ENCODE measurements at places on chromosomes 2 and 18.

DNA sequence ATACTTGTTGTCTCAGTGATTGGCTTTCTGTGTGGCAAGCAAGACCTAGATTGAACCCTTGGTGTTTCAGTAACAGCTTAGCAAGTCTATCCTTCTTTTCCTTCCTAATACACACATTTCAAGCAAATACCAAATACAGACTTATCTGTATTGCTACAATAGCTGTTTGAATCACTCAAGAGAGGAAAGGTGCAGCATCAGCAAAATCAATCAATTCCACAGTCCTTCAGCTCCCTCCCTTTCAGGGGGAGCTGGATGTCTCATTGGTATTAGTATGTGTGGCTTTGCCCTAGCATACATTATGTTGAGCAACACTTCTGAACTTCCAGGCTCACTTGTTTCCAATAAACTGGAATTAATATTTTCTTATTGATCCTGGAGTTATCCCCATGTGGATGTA, 323.1 kb downstream of the TMX3 start:
- no peak for DNase-seq

GRCh38 chr2:143513081-143513480, 383.9 kb downstream of the ARHGAP15 start:
- peak; percentile 50 for DNase-seq

DNA sequence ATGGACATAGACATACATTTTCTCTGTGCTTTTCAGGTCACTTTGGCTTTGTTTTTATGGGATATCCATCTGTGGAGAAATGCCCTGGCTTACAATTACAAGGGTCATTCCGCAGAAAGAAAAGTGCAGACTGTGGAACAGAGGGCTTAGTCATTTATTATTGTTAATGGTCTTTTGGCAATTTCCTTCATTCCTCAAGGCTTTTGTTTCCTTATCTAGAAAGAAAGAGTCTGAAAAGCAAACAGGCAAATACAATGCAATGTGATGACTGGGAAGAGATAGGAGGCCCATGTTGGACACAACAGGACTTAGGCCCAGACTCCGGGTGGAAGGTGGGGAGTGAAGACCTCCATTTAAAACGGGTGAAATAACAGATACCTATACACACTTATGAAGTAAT, 129.5 kb upstream of the CAVIN2 start:
- no peak for DNase-seq

GRCh38 chr2:16566701-16567100, 98.9 kb downstream of the CYRIA start:
- no peak for DNase-seq

DNA sequence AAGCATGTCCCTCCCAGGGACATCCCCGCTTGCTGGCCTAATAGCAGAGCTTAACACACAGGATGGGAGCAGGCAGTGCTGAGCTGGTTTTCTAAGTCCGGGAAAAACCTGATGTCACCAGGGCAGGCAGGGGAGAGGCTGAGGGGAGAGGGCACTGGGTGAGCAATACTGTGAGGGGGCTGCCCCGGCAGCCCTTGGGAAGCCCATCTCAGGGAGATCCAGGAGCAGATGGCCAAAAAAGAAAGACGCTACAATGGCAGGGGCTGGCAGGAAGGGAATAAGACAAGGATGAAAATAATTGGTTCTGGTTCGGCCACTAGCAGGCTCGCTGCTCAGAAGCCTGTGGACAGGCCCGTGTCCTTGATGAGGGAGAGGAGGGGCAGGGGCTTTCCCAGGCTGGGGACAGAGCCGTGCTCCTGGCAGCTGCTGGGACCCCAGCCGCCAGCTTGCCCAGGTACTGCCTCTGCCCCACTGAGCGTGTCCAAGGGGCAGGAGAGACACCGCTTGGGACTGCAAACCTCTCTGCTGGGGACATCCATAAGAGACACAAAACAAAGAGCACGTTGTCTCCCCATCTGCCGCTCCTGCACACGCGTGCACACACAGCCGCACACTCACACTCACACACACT, 30.2 kb downstream of the SMAD7 start:
- DNase-seq = no peak

DNA sequence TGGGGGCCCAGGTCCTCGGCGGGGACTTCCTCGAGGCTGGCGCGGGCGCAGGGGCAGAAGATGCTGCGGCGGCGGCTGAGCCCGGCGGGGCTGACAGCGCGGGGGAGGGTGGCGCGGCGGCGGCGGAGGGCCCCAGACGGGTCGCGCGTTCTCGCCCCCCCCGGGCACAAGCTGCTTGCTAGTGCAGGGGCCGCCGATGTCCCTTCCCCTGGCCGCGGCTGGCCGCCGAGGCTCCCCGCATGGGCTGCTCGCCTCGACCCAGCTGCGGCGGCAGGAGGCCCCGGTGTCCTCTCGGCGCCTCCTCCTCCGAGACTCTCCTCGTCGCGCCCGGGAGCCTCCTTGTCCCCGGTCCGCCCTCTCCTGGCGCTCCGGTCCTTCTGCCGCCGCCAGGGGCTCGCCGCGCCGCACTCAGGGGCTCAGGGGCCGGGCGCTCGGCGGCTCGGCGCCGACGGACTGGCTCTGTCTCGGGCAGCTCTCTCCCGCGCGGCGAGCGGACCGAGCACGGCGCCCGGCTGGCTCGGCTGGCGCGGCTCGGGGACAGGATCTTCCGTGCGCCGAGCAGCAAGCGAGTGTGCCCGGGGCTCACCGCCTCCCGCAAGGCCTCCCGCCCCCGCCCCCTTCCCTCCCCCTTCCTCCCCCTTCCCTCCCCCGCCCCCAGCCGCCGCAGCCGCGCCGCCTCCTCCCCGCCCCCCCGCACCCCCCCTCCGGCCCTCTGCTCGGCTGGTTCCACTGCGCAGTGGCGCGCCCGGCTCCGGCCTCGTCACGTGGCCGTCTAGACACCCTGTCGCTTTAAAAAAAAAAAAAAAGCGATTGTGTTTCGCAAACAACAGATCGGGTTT, 902 bp upstream of the SMAD7 start:
- DNase-seq = peak; percentile 96

- DNase-seq = no peak
These were observed 349.8 kb upstream of the SPRED2 start for GRCh38 chr2:65782186-65782585.

- DNase-seq = no peak
These were observed 99.5 kb downstream of the TTC32 start for GRCh38 chr2:19802086-19802841.

GRCh38 chr2:223465793-223466192, 136.4 kb downstream of the SCG2 start:
- DNase-seq = no peak

DNA sequence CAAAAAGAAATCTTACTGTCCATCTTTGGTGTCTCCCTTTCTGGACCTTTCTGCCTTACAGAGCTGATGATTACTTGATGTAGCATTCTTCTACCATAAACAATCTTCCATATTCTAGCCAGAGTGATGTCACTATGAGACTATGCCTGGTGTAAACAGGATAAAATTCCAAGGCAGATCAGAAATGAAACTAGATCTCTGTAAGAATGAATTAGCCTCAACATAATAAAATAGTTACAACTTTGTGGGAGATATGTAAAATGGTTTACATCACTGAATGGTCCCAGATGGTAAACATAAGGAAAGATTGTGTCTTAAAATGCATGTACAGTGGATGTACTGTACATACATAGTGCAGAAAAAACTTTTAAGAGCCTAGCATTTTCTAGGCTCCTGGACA, 112.3 kb upstream of the ZNF521 start:
- DNase-seq = no peak

- no peak for DNase-seq
These were observed 421.2 kb downstream of the TMEM182 start for GRCh38 chr2:103183061-103183460.
